ENCODE measurements at places on chromosomes 11 and 22.

GRCh38 chr22:39652990-39653786 lies 82.6 kb downstream of the CACNA1I start:
- H3K27ac ChIP-seq: no peak overlapping the region
- H3K4me3 ChIP-seq: no peak overlapping the region
- no peaks in the 10 kb centered on the region for H3K36me3 ChIP-seq
- no peak for DNase-seq
- H3K4me1 ChIP-seq: no peaks in the 10 kb centered on the region

- DNase-seq: no peak
- H3K27ac ChIP-seq: no peak overlapping the region
- no peaks in the 10 kb centered on the region for H3K4me1 ChIP-seq
- H3K36me3 ChIP-seq: no peaks in the 10 kb centered on the region
Measured at GRCh38 chr11:45745065-45745811, 59.7 kb upstream of the SLC35C1 start.

DNA sequence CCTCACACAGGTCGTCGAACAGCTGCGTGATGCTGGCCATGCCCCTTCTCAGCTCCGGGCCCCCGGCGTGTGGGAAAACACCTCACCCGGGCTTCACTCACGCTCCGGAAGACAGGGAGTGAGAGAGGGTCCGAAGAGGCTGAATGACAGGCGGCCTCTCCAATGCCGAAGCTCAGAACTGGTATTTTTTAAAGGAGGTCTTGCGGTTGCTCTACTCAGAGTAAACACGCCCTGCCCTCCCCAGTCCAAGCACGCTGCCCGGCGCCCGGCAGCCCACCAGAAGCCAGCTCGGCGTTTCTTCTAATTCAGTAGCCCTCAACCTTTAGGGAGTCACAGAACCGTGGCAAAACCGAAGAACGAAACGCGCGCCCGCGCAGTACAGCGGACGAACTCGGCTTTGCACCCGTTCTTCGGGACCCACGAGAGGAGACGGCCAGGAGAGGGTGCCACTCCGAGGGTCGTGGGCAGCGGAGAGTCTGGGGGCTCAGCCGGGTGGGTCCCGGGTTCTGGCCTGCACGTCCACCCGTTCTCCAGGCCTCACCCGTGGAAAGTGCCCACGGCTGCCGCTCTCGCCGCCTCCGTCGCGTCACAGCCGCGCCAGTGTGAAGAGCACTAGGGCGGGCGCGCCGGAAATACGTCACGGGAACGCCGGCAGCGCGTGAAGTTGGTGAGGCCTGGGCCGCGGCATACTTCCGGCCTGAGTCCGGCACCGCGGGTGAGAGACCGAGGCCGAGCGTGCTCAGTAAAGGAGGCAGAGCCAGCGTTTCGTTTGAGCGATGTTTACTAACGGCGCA lies at the start of gene TUBGCP6:
TSS of gene TUBGCP6 (minus strand) at position 604 of the 794 bp plus-strand sequence. CDS start at position 40, 564 bp downstream.
- H3K27me3 ChIP-seq: no peaks in the 10 kb centered on the region
- DNase-seq: peak; percentile 95
- H3K27ac ChIP-seq: peak within 1 kb of the TSS; percentile 98
- H3K36me3 ChIP-seq: peaks cover 18% of the 10 kb centered on the region

DNA sequence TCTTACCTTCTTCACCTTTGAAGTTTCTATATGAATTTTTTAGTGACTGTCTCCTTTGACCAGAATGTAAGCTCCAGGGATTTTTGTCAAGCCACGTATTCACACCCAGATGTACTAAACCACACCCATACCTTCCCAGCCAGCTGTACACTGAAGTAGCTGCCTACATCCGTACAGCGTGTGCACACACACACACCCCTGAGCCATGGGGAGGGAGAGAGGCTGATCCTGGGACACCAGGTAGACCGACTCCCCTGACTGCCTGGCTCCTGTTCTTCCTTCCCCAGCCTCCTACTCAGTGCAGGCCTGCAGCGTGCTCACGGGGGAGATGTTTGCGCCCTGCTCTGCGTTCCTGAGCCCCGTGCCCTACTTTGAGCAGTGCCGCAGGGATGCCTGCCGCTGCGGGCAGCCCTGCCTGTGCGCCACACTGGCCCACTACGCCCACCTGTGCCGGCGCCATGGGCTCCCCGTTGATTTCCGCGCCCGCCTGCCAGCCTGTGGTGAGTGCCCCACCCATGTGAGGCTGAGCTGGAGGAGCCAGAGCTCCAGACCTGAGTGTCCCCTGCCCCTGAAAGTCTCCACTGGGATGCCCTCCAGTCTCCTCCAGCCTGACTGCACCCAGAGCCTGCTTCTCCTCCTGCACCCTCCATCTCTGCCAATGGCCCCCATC lies 25.9 kb downstream of the OTOG start:
- no peak overlapping the region for H3K27ac ChIP-seq
- H3K36me3 ChIP-seq: no peaks in the 10 kb centered on the region
- H3K27me3 ChIP-seq: no peaks in the 10 kb centered on the region
- H3K4me3 ChIP-seq: no peak overlapping the region
- peak; percentile 6 for DNase-seq

GRCh38 chr11:15016200-15016599 lies 44.0 kb upstream of the CALCA start:
- no peaks in the 10 kb centered on the region for H3K27me3 ChIP-seq
- H3K4me1 ChIP-seq: no peaks in the 10 kb centered on the region
- H3K4me3 ChIP-seq: no peak overlapping the region
- H3K27ac ChIP-seq: no peak overlapping the region

DNA sequence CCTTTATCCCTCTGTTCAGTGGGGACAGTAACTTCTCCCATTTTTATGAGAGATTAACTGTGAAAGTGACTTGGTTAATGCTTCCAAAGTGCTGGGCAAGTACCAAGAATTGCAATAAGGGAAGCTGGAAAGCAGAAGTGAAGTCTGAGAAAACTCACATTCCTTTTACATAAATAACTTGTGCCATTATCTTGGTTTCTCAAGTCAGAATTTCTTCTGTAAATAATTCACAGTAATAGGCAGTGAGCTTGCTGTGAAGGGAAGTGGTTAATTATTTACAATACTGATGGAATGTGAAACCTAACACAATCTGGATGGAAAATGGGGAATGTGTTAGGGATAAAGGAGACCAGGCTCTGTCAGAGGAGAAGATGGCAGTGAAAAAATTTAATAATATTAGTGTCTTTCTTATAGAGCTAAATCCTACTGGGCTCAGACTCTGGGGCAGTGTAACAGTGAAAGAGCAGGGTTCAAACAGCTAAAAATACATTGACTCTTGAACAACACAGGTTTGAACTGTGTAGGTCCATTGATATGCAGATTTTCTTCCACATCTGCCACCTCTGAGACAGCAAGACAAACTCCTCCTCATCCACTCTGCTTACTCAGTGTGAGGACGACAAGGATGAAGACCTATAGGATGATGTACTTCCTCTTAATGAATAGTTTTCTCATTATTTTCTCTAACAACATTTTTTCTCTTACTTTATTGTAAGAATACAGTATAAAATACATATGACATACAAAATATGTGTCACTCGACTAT lies 251.5 kb upstream of the ISX start:
- H3K4me3 ChIP-seq: no peak overlapping the region
- no peaks in the 10 kb centered on the region for H3K4me1 ChIP-seq
- no peaks in the 10 kb centered on the region for H3K27me3 ChIP-seq

GRCh38 chr22:50008151-50009040 lies 4.2 kb downstream of the IL17REL start:
- H3K36me3 ChIP-seq: no peaks in the 10 kb centered on the region
- H3K27me3 ChIP-seq: peaks cover 12% of the 10 kb centered on the region
- no peak overlapping the region for H3K4me3 ChIP-seq

GRCh38 chr11:120218695-120219033 lies 7.8 kb downstream of the OAF start:
- peak overlapping the region; percentile 74 for H3K27ac ChIP-seq
- H3K36me3 ChIP-seq: no peaks in the 10 kb centered on the region
- H3K4me1 ChIP-seq: peaks cover 8% of the 10 kb centered on the region
- DNase-seq: no peak
- no peak overlapping the region for H3K4me3 ChIP-seq

GRCh38 chr11:64753019-64753379 lies 6.8 kb downstream of the PYGM start:
- no peaks in the 10 kb centered on the region for H3K27me3 ChIP-seq
- H3K36me3 ChIP-seq: no peaks in the 10 kb centered on the region
- H3K27ac ChIP-seq: no peak overlapping the region
- no peak overlapping the region for H3K4me3 ChIP-seq
- peak; percentile 34 for DNase-seq

GRCh38 chr11:117606211-117606610 lies 190.8 kb downstream of the DSCAML1 start:
- DNase-seq: no peak
- H3K27ac ChIP-seq: no peak overlapping the region
- H3K4me1 ChIP-seq: no peaks in the 10 kb centered on the region
- no peaks in the 10 kb centered on the region for H3K36me3 ChIP-seq
- H3K27me3 ChIP-seq: no peaks in the 10 kb centered on the region

DNA sequence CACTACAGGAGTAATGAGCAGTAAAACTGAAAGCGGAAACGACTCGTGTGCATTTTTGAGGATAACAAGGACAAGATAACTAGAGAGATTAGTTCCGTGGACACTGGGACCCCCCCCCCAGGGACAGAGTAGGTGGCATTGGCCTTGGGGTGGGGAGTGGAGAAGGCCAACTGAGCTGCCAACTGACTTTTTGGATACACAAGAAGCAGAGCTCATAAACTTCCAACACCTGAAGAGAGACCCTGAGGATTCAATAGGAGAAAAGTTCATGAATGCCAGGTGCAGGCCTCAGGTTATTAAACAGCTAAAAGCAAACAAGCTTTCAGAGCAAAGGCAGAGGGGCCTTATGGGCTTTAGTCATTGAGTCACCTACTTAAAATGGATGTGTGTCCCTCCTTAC lies 17.6 kb upstream of the PRSS23 start:
- DNase-seq: no peak

- peaks cover 52% of the 10 kb centered on the region for H3K4me1 ChIP-seq
- H3K27me3 ChIP-seq: no peaks in the 10 kb centered on the region
- H3K4me3 ChIP-seq: peak overlapping the region; percentile 3
Measured at GRCh38 chr11:65487467-65488272, 11.2 kb upstream of the MALAT1 start.
